ENCODE measurements at places on chromosomes 2 and 18.

DNA sequence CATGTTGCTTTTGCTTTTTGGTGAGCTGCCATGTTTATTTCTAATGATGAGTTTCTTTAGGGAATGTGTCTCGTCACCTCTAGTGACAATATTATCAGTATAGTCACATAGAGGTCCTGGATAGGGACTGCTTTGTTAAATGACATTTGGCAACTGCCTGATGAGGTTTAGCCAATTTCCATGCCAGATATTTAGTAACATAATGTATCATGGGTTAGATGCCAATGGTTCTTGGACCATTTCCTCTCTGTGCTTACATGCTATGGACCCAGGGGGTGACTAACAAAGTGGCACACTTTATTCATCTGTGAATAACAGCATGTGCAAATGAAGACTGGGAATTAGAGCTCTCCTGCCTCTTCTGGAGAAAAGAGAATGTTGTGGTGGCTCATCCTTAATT, 56.2 kb upstream of the RAB27B start:
- DNase-seq, result no peak

GRCh38 chr18:31190919-31191318, 28.3 kb upstream of the DSC1 start:
- DNase-seq, result no peak

DNA sequence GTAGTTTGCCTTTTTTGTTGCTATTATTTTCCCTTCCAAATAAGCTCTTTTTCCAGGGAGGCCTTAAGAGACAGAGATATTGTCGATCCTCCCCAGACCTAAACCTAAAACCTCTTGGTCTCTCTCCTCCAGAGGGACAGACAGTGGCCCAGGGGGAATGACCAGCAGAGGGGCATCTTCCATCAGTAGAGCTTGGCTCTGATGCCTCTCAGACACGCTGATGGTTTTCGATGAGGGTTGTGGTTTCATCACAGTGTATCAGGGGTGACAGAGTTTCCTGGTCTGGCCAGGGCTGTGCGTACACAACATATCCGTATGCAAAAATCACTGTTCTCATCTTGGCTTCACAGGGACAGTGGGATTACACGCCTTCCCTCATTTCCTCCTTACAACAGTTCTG, 68.6 kb downstream of the GATA6 start:
- no peak for DNase-seq

GRCh38 chr2:153808679-153809078, 63.0 kb upstream of the GALNT13 start:
- no peak for DNase-seq

DNA sequence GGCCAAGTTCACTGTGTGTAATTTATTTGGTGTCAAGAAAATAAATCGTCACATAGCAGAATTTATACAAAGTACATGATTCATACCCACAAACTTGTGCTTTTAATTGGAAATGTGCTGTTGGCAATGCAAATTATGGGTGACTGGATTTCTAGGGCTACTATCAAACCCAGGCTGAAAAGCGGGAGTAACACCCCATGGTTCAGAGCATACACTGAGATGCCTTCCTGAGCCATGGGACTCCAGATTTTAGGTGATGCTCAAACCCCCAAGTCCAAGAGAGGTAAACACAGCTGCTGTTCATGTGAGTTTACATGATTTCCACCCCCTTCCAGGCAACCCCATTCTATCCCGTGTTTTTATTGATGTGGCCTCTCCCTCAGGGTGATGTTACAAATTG, 565.9 kb upstream of the ID2 start:
- DNase-seq, result no peak

DNA sequence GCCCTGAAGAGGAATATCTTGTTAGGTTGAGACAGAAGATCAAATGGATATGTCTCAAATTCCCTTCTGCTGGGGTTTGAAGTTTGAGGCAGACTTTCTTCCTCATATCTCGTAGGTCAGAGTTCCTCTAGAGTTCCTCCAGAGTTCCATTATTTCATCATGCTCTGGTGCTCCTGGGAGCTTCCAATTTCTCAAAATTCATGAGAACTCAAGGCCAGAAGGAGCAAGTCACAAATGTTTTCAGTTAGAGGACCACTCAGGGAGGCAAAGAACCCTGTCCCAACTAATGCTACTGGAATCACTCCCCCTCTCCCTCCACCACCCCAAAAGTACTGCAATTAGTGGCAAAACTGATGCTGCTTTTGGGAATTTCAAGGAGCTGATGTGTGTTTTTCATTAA, 115.7 kb upstream of the RBMS1 start:
- DNase-seq, result no peak

- no peak for DNase-seq
Observed at GRCh38 chr2:224173933-224174332, 134.8 kb upstream of the SERPINE2 start.

- no peak for DNase-seq
Observed at GRCh38 chr2:70891572-70892357, 43.9 kb upstream of the ATP6V1B1 start.

DNA sequence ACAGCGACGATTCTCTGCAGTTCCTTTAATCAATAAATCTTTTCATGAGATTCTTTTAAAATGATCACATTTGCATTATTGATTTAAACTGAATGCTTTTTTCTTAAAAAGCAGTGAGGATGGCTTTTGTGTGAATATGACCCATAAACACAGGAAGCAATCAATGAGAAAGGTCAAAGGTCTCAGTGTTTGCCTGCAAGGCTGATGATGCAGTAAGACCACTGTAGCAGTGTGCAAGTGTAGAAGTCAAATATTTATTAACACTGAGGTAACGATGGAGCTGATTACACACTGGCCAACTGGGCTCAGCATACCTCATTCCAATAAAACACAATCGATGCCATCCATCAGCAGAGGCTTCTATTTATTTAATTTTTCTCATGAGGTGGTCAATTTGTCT, 633.5 kb downstream of the DCDC2C start:
- no peak for DNase-seq

GRCh38 chr2:42385225-42385624, 24.2 kb upstream of the COX7A2L start:
- DNase-seq, result no peak

GRCh38 chr2:36530178-36530982, 67.6 kb downstream of the FEZ2 start:
- DNase-seq, result no peak

- DNase-seq, result no peak
Observed at GRCh38 chr2:214103276-214104001, 307.4 kb upstream of the VWC2L start.

DNA sequence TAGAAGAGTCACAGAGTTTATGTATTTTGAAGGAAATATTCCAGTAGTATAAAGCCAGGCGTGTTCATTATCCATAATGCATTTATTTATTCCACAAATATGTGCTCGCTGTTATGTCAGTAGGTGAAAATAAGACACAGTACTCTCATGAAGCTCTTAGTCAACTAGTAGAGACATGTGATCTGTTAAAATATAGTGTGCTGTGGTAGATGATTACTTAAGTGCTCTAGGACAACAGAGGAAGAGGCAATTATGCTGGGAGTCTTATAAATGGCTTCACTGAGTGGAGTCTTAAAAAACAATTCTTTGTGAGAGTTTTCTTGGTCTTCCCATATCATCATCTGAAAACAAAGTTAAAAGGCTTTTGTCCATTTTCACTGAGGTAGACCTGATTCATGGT, 457.3 kb downstream of the XIRP2 start:
- no peak for DNase-seq

- no peak for DNase-seq
Observed at GRCh38 chr2:73404409-73404808, 18.8 kb downstream of the ALMS1 start.

GRCh38 chr2:236642125-236642524, 72.5 kb downstream of the ACKR3 start:
- no peak for DNase-seq

DNA sequence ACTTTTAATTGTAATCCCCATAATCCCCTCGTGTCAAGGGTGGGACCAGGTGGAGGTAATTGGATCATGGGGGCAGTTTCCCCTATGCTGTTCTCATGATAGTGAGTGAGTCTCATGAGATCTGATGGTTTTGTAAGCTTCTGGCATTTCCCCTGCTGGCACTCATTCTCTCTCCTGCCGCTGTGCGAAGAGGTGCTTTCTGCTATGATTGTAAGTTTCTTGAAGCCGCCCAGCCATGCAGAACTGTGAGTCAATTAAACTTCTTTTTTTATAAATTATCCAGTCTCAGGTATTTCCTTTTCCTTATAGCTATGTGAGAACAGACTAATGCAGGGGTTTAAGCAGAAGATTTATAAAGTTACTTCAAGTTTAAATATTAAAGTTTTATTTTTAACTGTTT, 655.2 kb downstream of the EPHA4 start:
- DNase-seq, result no peak

- no peak for DNase-seq
Observed at GRCh38 chr2:148603562-148603920, 41.0 kb upstream of the EPC2 start.

DNA sequence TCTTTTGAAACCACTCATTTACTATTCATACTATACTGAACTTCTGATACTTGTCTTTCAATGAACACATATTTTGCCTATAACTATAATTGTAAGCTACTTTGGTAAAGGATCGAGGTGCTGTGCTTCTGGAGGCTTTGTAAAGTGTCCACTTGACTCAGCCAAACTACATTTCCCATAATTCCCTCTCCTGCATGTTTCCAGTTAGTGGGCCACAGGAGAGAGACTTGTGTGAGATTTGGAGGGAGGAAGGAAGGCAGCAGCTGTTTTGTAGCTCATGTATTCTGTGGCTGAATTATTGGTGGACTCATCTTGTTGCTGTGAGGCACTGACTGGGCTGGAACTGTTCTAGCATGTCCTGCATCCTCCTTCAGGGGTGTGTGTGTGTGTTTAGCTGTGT, 328.8 kb downstream of the ARL6IP6 start:
- no peak for DNase-seq

DNA sequence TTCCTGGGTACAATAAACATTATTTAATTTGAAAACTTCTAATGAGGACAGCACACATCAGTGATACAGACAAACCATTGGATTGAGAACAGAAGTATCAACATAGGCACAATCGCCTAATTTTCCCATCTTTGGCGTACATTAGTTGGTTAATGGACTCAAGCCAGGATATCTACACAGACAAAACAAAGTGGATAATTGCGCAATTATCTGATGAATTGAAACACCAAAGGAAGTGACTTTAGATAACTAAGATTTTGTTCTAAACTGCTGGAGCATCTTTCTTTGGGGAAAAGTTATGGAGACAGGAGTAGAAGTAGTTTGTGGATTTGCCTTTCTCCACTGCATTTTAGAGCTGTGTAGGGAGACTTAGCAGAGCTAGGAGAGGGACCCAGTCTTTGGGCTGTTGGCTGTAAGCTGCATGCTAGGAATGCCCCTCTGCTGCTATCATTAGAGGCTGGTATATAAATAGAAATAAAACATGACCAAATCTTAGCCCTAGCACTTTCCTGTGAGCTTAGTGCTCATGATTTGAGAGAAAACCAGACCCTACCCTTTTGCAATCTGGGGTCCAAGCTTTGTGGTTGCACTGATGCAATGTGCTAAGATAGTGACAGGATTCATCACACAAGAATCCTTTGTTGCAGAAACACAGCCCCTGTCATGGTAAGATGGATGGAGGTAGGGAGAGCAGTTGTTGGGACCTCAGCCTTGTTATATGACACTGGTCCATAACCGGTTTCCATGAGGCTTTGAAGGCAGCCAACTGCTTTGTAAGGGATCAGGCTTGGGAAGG, 264.5 kb upstream of the PIK3C3 start:
- DNase-seq, result no peak

- no peak for DNase-seq
Observed at GRCh38 chr18:74331404-74331803, 15.8 kb downstream of the C18orf63 start.

GRCh38 chr2:169673921-169674320, 20.3 kb downstream of the CFAP210 start:
- no peak for DNase-seq

DNA sequence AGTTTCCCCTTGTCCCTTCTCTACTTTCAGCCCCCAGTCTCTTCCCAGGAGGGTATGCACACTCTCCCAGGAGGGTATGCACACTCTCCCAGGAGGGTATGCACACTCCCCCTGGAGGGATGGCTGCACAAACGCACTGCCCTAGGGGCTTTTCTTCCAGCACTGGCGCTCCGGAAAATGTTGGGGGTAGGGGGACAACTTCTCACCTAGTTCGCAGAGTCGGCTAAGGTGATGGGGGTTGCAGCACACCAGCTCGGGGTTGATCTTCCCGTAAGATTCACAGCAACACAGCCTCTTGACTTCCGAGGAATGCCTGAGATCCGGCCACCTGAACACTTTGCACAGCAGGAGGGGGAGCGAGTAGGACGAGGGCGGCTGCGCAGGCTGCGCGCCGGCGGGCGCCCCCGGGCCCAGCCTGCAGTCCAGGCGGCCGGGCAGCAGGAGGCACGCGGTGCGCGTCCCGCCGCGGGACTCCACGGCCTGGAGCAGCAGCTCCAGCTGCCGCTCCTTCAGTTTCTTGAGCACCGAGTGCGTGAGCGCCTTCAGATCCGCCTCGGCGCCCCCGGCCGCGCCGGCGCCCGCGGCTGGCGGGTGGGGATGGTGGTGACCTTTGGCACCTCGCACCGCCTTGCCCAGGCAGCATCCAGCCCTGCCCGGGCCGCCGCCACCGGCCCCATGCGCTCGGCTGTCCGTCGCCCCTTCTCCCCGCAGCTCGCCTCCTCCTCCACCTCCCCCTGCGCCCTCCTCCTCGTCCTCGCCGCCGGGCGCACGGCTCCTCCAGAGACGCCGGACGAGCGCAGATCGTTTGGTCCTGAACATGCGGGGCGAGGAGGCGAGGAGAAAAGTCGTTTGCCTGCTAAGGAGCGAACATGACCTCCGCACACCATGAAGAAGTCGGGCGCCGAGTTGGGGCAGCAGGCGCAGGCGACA, 894 bp downstream of the SMAD7 start:
- DNase-seq, result peak; percentile 44

DNA sequence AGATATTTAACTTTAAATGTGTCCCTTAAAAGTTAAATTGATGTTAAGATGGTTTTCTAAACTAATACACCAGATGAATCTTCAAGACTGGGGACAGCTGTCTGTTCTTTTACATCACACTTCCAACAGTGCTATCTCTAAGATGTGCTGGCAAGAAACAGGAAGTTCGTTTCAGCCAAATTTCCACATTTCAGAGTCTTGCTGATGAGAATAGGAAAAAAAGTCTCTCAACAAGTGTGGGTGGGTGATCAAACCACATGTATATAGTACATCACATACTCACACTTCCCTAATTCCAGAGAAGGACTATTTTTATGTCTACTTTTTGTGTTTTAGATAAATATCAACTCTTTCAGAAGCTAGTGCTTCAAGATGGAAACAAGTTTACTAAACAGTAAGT, 1712.8 kb upstream of the TMEFF2 start:
- DNase-seq, result no peak
